Thoracic aorta (tissue), 2 donors: ENCODE measurements at places on chromosomes 12 and 14.

DNA sequence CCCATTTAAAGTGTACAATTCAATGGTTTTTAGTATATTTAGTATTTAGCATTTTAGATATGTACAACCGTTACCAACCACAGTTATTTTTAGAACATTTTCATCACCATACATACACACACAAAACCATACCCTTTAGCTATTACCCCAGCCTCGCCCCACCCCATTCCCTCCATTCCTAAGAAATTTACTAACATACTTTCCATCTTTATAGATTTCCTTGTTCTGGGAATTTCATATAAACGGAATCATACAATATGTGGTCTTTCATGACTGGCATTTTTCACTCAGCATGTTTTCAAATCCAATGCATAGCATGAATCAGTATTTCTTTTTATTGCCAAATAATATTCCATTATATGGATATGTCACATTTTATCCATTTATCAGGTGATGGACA, 101.5 kb downstream of the TAOK3 start:
- DNase-seq = no peak

DNA sequence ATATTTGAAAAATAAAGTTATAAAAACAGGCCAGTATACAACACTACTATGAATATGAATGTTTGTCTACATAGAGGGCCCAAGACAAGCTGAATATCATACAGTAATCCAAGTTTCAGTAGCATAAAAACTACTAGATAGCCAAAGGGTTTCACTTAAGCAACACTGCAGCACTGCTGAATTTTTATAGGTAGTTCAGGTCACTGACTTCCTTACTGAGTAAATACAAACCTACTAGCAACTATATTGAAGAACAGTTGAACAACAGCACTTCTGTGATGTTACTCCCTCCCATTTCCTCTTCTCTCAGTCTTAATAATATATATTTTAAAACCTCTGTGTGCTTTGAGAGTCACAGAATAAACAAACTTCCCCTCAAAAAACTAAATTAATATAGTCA, 42.7 kb downstream of the GTF2A1 start:
- no peak for DNase-seq

DNA sequence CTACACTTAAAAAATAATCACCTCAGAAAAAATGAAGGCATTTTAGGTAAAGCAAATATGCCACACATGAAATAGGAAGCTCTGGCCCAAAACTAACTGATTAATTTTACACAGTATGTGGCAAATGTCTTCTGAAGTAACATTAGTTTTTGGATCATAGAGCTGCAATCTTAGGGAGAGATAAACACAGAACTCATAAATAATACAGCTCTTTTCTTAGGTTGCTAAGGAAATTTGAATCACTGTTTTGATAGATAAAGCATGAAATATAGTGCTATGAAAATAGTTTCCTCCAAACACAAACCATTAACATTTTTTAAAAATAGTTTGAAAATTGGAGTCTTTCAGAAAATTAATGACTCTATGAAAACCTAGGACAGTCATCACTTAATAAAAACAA, 15.0 kb downstream of the RASSF9 start:
- no peak for DNase-seq

GRCh38 chr14:58077621-58078020, 74.4 kb downstream of the ARMH4 start:
- no peak for DNase-seq

DNA sequence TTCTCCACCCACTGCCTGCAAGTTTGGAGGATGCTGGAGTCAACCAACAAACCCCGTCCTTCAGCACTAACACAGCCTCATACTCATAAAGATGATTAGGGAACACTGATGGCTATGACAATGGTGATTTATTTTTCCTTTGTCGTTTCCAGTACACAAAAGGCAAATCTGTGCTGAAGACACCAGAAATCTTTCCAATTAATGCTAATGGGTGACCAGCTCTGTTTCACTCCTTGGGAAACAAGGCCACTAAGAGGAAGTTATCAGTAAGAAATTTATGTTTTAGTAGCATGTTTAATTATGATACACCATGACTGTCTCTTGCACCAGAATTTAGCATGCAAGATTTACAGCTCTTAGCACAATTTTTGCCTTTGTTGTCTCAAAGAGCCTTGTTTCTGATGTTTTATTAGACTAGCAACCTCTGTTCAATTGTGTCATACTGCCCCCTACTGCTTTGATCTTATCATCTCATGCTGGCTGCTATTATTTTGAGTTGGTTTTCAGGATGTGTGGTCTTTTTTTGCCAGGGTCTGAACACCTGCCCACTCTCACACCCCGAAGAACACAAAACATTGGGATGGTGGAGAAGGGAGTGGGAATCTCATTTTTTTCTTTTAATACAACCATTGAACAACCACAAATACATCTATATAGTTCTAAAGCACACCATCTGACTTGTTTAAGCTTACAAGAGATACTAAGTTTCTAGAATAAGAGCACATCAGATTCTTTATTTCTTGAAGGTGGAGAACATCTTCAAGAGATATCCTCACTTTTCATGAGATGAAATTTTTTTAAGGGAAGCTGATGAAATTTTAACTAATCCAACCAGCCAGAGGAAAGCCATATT, 160.9 kb downstream of the SPTSSA start:
- DNase-seq = no peak

DNA sequence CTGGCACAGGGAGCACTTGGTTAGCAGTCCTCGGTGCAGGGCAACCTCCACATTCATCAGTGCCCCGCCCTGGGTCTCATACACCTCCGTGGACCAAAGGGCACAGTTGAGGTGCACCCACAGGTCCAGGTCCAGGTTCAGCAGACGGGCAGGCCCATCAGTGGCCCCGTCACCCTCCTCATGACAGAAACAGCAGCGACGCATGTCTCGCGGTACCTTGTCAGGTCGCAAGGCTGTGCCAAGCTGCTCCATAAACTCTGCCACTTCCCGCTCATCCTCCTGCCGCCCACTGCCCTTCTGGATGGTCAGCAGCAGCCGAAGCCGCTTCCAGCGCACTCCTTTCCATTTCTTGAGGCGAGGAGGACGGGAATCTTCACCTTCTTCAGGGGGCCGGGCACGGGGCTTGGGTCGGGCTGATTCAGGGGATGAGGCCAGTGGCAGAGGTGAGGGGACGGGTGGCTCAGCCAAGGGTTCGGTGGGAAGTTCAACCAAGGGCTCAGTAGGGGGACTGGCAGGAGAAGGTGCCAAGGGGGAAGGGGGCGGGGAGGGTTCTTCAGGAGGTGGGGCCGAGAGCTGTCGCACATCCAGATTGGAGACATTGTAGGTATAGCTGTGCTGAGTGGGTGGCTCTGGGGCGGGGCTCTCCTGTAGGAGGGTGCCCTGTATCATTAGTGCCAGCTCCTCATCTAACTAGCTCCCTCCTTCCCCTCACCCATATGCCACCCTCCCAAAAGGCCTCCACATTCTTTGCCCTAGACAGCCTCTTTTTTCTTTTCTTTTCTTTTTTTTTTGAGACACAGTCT, 8.3 kb upstream of the PRKAG1 start:
- DNase-seq = no peak
